HT1080 (cell line): ENCODE measurements at places on chromosomes 4 and X.

GRCh38 chr4:80093563-80093962 lies 20.5 kb upstream of the ANTXR2 start:
- no peak for DNase-seq

GRCh38 chr4:129146639-129147038 lies 50.7 kb downstream of the C4orf33 start:
- no peak for DNase-seq

DNA sequence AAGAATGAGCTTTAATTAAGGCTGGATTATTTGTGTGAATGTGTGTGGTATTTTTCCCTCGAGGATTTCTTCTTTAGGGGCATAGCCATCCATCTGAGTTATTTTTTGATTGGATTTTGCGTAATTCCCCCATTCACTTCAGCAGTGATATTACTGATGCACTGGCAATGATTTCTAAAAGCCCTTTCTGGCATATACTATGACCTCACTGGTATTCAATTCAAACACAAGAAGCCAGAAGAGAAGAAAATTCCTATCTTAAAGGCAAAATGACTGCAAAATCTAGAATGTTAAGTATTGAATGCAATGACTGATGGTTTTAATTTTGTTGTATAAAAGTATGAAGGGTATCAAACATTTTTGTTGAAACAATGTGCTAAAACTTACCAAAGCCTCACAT lies 71.1 kb upstream of the DDIT4L start:
- DNase-seq = no peak

DNA sequence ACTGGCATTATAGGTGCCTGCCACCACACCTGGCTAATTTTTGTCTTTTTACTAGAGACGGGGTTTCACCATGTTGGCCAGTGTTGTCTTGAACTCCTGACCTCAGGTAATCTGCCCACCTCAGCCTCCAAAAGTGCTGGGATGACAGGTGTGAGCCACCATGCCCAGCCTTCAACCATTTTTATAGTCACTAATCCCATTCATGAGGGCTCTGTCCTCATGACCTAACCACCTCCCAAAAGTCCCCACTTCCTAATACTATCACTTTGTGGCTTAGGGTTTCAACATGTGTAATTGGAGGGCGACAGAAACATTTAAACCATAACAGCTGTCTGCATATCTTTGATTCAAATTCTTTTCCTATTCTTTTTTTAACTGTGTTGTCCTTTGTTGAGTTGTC lies 229.6 kb upstream of the AGA start:
- DNase-seq = no peak

GRCh38 chr4:77178560-77178959 lies 21.6 kb downstream of the CCNG2 start:
- no peak for DNase-seq

DNA sequence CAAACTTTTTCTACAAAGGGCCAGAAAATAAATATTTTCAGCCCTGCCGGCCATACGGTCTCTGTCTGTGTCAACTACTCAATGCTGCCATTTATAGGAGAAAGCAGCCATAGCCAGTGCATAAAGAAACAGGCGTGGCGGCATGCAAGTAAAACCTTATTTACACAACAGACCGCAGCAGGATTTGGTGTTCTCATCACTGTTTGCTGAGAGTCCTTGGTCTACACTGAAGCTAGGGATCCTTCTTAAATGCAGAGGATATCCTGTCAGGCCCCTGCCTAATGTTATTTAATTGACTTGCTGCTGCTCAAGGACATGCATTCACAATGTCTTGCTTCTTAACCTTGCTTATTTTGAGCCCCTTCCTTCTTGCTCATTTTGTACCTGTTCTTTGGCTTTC lies 54.7 kb downstream of the CPE start:
- no peak for DNase-seq

- DNase-seq = no peak
Measured at GRCh38 chr4:164350061-164350460, 403.9 kb upstream of the SMIM31 start.
